ENCODE measurements at places on chromosomes 12 and 14. TPM values are rescaled to one million over a fixed set of nuclear protein-coding genes. Genes with fewer than 3 reads are reported as not detected.

GRCh38 chr12:20409607-20410377, 41.5 kb downstream of the PDE3A start:
- DNase-seq: no peak

The SDR9C7 gene
- total RNA-seq: not detected

- no peak for DNase-seq
Measured at GRCh38 chr14:33943096-33943883, 7.6 kb downstream of the EGLN3 start.

- DNase-seq: no peak
Measured at GRCh38 chr12:68641138-68641537, 30.4 kb downstream of the RAP1B start.

The RTN1 gene
- total RNA-seq: 13.9 TPM

GRCh38 chr14:39766397-39767000, 334.3 kb upstream of the FBXO33 start:
- no peak for DNase-seq

DNA sequence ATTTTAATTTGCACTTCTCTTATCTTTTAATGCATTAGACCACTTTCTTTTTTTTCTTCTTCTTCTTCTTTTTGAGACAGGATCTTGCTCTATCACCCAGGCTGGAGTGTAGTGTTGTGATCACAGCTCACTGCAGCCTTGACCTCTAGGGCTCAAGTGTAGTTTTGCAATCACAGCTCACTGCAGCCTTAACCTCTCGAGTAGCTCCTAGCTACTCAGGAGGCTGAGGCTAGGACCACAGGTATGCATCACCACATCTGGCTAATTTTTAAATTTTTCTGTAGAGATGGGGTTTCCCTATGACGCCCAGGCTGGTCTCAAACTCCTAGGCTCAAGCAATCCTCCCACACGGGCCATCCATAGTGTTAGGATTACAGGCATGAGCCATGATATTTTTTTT, 12.7 kb downstream of the TMED8 start:
- no peak for DNase-seq

DNA sequence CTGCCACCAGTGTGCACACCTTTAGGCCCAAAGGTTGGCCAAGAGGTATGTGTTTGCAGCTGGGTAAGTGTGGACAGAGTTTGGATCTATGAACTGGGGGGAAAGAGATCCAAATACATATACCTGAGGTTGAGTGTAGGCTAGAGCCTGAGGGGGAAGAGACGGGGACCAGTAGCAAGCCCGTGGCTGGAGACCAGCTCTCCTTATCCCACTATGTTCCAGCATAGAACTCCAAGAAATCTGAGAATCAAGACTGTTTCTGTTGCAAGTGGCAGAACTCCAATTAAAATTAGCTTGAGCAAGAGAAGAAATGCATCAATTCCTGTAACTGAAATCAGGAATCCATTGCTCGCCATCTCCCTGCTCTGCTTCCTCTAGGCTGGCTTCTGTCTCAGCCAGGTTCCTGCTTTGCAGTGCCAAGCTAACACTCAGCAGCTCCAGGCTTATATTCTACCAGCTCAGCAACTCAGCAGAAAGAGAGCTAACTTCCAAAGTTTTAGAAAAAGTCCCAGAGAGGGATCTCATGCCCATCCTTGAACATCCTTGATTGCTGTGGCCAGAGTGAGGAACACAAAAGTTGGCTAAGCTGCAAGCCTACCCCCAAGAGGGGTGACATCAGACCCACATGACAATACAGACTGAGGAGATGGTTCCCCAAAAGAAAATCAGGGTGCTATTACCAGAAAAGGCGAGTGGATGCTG, 1.5 kb upstream of the PCK2 start:
- no peak for DNase-seq

DNA sequence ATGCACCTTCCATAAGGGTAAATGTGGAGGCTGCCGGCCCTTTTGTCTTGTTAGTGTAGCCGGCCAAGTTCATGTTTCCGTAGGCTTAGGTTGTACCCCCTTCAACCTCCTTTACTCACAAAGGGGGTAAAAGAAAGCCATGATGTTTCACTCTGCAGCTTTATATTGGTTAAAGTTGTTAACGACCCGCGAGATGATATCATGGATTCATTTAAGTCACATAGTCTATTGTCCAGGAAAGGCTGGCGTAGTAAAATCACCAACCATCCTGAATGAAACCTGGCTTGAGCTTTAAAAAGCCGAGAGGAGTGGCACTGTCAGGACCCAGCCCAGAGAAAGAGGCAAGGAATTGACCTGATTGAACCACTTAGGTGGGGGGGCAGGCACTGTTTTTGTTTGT, 1.3 kb downstream of the UNG start:
- no peak for DNase-seq

The INHBC gene
- total RNA-seq: not detected

DNA sequence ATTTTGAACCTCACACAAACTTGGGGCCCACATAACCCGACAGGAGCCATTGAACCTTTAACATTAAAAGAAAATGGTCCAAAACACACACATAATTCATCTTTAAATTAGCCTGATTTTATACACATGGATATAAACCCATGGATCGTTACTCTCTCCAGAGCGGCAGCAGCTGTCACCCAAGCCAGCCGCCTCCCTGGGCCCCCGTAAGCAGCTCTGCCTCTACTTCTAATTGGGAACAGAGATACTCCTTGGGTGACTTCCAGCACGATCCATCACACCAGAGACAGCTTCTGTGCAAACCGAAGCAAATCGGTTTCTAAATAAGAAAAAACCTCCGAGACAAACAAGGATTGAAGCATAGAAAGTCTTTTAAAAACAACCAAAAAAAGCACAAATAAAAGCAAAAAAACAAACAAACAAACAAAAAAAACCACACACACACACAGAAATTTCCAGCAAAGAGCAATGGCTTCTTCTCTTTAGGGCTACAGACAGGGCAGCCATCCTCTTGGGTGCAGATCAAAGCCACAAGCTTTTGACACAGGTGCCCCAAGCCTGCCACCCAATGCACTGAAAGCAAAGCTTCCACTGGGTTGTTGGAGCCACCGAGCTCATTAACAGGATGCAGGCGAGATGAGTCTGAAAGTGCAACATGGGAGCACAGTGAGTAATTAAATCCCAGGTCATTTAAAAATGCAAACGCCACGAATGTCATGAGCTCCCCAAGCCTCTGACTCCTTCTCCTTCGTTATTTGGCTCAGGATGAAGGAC, 156.9 kb downstream of the DPF3 start:
- no peak for DNase-seq

The LRRK2 gene
- 44.1 TPM for total RNA-seq

DNA sequence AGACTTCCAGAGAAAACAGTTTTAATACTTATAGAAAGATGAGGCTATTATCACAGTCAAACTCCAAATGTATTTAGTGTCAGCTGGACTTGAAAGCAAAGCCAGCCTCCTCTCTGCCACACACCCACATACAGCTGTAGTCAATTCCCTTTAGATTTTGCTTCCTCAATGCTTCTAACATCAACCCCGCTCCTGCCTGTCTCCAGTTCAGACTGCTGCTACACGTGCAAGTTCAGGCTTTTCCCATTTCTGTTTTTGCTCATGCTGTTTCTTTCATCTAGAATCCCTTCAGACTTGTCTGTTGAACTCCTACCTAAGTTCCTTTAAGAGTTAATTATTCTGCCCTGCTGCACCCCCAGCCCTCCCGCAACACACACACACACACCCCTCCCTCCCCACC, 380.0 kb downstream of the KCNH5 start:
- DNase-seq: no peak

The ADAMTS20 gene
- 1.0 TPM for total RNA-seq

DNA sequence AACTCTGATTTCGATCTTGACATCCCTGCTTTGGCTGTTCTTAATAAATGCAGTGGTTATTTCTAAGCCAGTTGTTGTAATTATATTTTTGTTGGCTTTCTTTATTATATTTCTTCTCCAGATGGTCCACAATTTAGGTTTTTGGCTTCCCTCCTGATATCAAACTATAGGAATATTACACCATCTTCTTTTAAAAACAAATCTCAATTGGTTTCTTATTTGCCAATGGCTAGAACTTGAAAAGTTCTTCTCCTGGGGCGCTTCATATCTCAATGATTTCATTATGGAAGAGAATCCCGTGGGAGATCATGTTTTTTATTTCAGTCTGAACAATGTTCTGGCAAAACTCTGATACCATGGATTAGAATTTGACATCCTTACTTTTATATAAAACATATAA, 292.3 kb downstream of the FLRT2 start:
- DNase-seq: no peak

Data from urinary bladder (tissue), 4 donors.